Endothelial cell (in vitro differentiated cells): ENCODE measurements at places on chromosomes 6 and 20.

DNA sequence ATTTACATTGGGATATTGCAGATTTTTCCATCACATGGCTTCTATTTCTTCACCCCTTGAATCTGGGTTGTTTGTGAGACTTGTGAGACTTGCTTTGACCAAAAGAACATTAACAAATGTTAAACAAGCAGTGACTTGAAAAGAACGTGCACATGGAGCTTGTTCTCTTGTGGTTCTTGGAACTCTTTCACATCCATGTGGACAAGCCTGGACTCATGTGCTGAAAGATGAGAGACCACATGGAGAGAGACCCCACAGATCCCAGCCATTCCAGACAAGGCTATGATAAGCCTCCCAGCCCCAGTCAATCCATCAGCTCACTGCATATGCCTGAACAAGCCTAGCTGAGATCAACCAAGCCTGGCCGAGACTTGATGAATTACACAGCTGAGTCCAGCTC is 1365.7 kb upstream of the GJE1 start:
- no peak for DNase-seq

DNA sequence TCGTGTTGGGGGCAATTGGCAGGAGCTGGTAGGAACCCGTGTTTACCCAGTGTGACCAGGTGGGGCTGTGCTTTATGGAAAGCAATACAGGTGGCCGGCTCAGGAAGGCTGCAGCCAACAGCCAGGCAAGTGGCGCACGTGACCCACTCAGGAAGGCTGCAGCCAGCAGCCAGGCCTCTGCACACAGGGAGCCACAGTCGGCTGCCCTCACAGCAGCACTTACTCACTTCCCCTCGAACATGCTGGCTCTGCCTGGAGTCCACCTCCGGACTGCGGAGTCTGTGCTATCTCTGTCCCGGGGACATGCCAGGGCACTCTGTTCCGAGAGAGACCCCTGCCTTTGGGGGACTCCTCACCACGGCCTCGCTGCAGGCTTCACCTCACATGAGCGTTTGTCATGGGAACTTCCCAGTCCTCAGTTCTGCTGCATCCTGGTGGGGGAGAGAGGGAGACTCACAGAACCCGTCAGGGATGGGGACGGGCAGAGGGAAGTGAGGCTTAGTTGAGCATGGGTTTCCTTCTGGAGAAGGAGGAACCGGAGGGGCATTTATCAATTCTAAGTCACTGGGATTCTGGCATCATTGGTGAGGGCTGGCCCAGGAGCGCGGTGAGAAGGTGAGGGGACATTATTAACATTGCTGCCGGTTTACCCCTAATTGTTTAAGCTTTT is 76.8 kb downstream of the TTLL2 start:
- DNase-seq = peak; percentile 11

DNA sequence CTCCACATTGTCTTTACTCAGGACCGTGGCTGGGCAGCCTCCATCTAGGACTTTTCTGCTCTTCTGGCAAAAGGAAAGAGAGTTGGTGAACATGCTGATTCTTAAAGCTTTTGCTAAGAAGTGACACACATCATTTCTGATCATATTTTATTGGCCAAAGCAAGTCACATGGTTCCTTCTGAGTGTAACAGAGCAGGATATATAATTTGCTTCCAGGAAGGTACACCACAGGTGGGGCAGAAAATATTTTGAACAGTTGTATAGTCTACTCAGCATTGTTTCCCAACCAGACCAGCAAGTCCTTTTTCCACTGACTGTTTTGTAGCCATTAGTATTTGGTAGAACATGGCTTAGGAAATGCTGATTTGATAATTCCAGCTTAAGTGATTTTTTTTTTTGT is 73.5 kb downstream of the AKAP7 start:
- no peak for DNase-seq

GRCh38 chr6:1763404-1763803 is 153.7 kb downstream of the FOXC1 start:
- DNase-seq = no peak

- peak; percentile 39 for DNase-seq
Observed at GRCh38 chr20:1894951-1895673, at the start of gene SIRPA. SIRPA (plus strand) TSS chr20:1895407; CDS start chr20:1895448, 41 bp downstream.

- no peak for DNase-seq
Observed at GRCh38 chr6:122392564-122393350, 6.7 kb upstream of the HSF2 start.

- no peak for DNase-seq
Observed at GRCh38 chr20:9573335-9574151, 59.2 kb downstream of the LAMP5 start.

DNA sequence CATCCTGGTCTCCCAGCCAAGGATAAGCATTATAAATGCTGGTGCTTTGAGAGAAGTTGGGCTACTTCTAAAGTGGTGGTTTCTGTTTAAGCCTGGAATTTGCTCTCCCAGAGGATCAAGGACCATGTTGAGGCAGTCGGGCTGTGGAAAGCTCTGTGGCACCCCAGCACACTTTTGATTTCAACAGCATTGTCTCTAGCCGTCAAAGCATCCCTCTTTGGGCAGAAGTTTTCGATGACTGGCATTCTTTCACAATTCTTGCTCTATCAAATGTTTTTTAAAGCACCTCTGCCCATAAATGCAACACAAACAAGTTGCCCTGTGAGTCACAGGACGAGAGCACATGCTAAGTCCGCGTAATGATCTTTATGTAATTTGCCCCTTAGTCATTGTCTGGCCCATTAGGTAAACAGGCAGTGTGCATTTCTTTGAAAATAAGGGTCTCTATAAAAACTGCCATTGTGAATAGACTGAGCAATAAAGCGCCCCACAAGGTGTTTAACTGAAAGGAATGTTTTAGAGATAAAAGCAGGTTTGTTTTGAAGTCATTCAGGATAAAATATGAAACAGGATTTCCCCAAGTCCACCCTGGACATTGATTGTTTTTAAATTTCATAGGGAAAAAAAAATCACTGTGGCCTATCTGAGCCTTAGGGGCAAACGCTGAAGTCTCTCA is 44.7 kb upstream of the FOXQ1 start:
- DNase-seq = no peak

DNA sequence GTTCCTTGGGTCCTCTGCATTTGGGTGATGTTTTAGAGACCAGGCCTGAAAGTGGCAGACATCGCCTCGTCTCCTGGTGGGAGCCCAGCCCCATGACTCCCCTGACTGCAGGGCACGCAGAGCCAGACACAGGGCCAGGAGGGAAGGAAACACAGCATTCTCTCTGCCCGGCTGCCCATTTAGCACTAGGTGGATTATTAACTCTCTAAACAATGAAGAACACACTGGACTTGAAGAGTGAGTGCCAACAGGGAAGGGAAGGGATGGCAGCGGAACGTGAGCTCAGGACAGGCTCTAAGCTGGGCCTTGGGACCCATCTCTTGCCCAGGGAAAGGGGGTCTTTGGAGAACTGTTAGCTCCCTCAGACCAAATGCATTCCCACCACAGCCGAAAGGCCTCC is 80.4 kb downstream of the TBXT start:
- DNase-seq = no peak

GRCh38 chr20:51061418-51062045 is 38.6 kb upstream of the KCNG1 start:
- DNase-seq = no peak

GRCh38 chr6:98828211-98828788 is 6.1 kb upstream of the POU3F2 start:
- DNase-seq = no peak

GRCh38 chr6:139172151-139172550 is 37.3 kb downstream of the HECA start:
- DNase-seq = no peak

- no peak for DNase-seq
Observed at GRCh38 chr20:19256906-19257595, 44.6 kb downstream of the SLC24A3 start.

DNA sequence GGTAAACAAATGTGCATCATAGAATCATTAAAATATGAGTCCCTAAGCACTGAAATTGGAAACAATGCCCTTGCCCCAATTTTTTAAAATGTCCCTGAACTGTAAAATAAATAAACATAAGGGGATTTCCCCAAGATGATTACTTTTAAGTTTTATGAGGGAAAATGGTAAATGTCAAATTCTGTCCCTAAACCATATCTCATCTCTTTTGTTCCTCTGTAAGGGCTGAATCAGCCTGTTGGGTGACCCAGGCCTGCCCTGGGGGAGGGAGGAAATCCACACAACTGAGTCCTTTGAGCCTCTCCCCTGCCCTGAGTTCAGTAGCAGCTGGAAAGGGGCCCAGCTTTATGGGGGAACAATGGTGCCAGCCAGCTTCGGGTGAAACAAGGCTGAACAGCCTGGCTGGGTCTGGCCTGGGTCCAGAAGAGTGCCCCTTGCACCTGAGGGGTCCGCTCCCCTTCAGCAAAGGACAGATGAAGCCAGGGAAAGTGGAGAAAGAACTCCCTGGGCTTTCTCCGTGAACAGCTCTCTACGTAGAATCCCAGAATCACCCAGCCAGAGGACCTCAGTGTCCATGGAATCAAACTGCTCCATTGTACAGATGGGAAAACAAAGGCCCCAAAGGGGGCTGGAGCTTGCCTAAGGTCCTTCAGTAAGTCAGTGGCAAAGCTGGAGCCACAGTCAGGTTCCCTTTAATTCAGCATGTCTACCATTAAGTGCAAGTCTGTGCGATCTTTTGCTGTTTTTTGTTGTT is 28.2 kb upstream of the ITCH start:
- no peak for DNase-seq

GRCh38 chr6:4274382-4275082 is 139.2 kb upstream of the ECI2 start:
- DNase-seq = no peak

GRCh38 chr6:170438402-170438753 is 114.7 kb downstream of the PSMB1 start:
- DNase-seq = peak; percentile 57
